Peyer's patch (tissue), 4 donors: ENCODE measurements at places on chromosomes 3 and 15. TPM values are rescaled to one million over a fixed set of nuclear protein-coding genes. Genes with fewer than 3 reads are reported as not detected.

PLCH1 gene
- 8.3 TPM for total RNA-seq

SCG3 gene
- 0.40 TPM for total RNA-seq

WWTR1 gene
- 13.8 TPM for total RNA-seq

SORD gene
- total RNA-seq: 39.6 TPM

XYLB gene
- 39.6 TPM for total RNA-seq

GREM1 gene
- total RNA-seq: 8.3 TPM

CDHR4 gene
- not detected for total RNA-seq

MUC20 gene
- 71.8 TPM for total RNA-seq

PLA1A gene
- not detected for total RNA-seq

RGMA gene
- total RNA-seq: 13.2 TPM

CCR5 gene
- total RNA-seq: 1.7 TPM

CCR9 gene
- 7.4 TPM for total RNA-seq

ZIC4 gene
- total RNA-seq: not detected

TJP1 gene
- total RNA-seq: 68.0 TPM

RAP2B gene
- 11.2 TPM for total RNA-seq

TIMP4 gene
- total RNA-seq: 3.7 TPM

PROS1 gene
- 15.4 TPM for total RNA-seq

GP9 gene
- total RNA-seq: not detected

CYP19A1 gene
- not detected for total RNA-seq

MAP1A gene
- 3.8 TPM for total RNA-seq

NOX5 gene
- 5.0 TPM for total RNA-seq

NUP210 gene
- 30.2 TPM for total RNA-seq

IGSF11 gene
- total RNA-seq: 3.0 TPM

ALS2CL gene
- 64.3 TPM for total RNA-seq

ACAN gene
- total RNA-seq: not detected

CLRN1 gene
- not detected for total RNA-seq

C3orf49 gene
- total RNA-seq: not detected

SERINC4 gene
- not detected for total RNA-seq

TMA7 gene
- total RNA-seq: 142 TPM

IL17RB gene
- total RNA-seq: 38.5 TPM
